ENCODE measurements at places on chromosomes 1 and 21.

- DNase-seq = no peak
Measured at GRCh38 chr1:212281590-212281989, 3.6 kb upstream of the PPP2R5A start.

- no peak for DNase-seq
Measured at GRCh38 chr1:183287191-183287675, 101.2 kb downstream of the LAMC2 start.

- DNase-seq = no peak
Measured at GRCh38 chr1:30596891-30597290, 126.5 kb downstream of the MATN1 start.

DNA sequence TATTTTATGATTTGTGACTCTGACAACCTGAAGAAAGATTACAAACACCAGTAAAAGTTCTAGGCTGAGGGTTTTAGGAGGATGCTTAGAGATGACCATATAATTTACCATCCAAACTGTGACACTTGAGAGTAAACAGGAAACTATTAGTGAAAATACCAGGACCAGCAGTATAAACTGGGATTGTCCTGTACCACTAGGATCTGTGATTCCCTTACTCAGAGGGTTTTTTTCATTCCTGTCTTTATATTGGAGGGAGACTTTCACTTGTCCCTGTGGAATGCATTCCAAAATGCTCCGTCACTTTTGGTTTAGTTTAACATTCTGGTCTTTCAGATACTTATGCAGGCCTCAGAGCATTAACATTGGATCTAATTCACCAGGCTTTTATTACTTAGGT is 482.9 kb downstream of the PTBP2 start:
- no peak for DNase-seq

DNA sequence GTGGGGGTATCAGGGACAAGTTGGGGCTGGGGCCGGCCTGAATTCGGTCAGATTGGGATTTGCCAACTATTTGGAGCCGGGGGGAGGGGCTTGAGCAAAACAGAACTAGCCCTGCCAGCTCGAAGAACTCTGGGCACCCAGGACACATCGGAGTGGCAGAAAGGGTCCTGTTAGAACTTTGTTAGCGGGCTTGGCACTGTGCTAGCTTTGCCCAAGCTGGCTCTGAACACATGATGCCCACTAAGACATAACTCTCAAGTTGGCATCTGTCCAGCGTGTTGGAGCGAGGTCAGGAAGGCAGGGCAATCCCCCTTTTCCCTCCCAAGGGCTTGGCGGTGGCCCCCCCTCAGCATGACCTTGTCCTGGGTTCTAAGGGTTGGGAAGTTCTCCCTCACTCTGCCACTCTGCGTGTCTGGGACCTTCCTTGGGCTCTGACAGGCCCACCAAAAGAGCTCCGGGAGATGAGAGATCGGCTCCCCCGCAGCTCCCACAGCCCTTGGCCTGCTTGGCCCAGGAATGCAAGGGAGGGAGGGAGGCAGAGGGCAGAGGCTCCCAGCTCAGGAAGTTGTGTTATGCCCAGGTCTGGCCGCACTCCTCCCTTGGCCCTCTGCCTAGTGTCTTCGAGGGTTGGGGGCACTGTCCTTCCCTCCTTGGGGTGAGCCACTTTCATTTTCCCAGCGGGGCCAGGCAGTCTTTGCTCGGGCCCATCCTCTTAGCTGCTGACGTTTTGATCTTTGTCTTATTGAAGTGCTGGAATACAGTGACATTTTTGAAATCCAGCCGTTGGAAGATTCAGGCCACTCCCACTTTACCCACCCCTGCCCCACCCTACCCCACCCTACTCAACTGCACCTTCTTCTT is 1.2 kb downstream of the LMNA start:
- DNase-seq = no peak

DNA sequence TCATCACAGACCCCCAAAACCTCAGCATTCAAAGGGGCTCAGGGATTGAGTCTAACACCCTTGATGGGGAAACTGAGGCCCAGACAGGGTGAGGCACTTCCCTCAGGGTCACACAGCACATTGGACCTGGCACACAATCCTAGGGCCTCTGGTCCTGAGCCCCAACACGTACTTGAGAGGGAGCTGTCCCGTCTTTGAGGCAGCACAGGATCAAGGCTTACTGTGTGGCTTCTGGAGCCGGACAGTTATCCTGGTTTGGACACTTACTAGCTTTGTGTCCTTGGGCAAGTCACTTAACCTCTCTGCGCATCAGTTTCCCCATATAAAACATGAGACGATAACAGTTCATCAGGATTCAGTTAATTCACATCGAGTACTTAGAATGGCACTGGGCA is 26.5 kb downstream of the RUNX3 start:
- DNase-seq = no peak

- DNase-seq = no peak
Measured at GRCh38 chr1:1625824-1626206, 6.2 kb upstream of the MMP23B start.

DNA sequence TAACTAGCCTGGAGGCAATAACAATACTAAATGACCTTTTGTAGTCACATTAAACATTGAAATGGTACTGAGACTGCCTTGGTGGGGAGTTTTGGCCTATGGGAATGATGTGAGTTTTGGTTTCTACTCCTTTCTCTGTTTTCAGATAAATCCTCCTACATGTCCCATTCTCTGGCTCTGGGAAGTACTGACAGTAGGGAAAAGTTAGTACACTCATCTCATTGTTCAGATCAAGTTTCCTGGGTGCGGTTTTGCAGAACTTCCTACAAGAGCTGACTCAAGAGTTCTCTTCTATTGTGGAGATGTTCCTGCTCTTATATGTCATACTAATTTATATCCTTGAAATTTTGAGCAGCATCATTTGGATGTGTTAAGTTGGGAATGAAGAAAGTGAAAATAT is 74.2 kb upstream of the MACF1 start:
- DNase-seq = no peak

DNA sequence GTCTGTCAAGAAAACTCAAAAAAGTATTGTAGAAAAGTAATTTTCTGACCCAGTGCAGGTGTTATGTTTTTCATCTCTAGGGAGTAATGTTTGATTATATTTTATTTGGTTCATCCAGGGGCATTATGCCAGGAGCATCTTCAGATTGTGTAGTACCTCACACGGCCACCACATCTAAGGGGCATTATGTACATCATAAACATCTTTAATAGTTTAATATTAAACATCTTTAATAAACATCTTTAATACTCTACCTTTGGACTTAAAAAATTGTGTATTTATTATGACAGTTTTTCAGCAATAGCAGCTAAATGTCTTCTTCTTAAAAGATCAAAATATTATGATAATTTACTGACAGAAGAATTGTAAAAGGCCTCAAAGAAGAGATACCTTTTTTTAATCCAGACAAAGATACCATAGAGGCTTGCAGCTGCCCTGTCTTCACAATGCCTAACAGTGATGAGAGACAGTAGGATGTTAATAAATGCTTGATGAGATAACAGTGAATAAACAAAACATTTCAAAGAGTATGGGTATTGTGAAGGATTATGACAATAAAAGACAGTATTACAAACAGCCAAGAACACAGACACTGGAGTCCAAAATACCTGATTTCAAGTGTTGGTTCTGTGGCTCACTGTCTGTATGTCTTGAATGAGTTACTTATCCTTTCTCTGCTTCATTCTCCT is 240.9 kb upstream of the ADGRL2 start:
- DNase-seq = no peak

DNA sequence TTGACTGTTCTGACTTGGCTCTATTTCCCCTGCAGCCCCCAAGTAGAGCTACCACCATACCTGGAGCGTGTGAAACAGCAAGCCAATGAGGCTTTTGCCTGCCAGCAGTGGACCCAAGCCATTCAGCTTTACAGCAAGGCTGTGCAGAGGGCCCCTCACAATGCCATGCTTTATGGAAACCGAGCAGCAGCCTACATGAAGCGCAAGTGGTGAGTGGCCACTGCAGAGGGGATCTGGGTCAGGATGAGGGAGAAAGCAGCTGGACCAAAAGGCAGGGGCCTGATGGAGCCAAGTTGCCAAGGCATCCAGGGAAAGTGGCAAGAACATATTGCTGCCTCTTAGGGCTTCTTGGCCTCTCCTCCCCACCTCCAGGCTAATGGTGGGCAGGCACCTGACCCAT is 24.1 kb upstream of the TMEM222 start:
- no peak for DNase-seq

DNA sequence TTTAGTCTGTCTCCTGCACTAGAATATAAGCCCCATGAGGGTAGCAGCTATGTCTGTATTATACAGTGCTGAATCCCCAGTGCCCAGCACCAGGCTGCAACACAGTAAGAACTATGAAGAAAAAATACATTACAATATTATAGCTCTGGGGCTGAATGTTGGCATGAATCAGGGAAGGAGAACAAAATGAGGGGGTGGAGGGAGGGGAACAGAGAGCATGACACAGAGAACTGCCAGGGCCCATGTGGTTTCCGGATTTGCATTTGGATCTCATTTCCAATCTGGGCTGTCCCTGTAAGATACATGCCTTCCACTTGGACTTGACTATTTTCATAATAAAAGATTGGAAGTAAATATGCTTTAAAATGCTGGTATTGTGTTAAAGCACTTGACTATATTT is 35.8 kb downstream of the C1orf198 start:
- DNase-seq = no peak

GRCh38 chr1:3504822-3505153 is 50.3 kb downstream of the ARHGEF16 start:
- no peak for DNase-seq

GRCh38 chr1:75727571-75727970 is 3.1 kb downstream of the ACADM start:
- DNase-seq = no peak

DNA sequence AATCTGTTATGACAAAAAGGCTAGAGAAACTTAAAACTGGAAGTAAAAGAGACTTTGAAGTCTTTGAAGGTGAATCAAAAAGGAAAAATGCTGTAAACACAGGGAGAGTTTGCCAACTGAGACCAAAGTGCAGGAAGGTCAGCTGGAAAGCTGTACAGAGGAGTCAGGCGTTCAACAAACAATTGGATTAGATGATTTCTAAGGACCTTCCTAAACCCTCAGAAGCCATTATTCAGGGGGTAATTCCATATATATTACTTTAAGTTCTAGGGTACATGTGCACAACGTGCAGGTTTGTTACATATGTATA is 156.8 kb downstream of the ZBTB18 start:
- no peak for DNase-seq

GRCh38 chr1:110135246-110135645 is 15.0 kb upstream of the SLC6A17 start:
- DNase-seq = no peak

- DNase-seq = no peak
Measured at GRCh38 chr1:75712306-75712705, 12.2 kb upstream of the ACADM start.

GRCh38 chr1:170674986-170675385 is 11.1 kb downstream of the PRRX1 start:
- no peak for DNase-seq

DNA sequence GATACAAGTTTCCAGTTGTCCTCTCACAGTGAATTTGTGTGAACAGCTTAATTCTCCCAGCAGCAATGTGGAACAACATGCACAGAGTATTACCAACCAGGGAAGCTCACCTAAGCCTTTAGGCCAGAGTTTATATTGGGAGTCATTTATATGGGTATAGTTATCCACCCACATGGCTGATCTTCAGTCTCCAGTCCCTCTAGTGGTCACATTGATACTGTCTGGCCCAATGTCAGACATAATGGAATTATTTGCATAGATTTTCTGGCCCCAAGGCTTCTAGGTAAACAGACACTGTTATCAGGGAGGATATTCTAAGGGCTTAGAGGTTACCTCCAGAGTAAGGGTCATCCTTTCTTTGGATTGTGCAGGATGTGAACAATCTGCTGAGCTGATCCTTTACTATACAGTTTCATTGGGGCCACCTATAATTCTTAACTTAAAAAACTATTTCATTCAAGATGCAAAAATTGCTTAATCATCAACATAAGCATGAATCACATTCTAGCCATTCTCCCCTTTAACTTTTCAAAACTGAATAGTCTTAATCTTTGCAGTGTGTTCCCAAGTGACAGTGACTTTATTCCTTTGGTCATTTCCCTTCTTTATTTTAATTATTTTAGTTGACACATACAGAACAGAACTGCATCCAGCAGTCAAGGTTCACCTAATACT is 210.9 kb downstream of the LTN1 start:
- no peak for DNase-seq

GRCh38 chr1:89670163-89670562 is 37.2 kb downstream of the LRRC8C start:
- DNase-seq = no peak

DNA sequence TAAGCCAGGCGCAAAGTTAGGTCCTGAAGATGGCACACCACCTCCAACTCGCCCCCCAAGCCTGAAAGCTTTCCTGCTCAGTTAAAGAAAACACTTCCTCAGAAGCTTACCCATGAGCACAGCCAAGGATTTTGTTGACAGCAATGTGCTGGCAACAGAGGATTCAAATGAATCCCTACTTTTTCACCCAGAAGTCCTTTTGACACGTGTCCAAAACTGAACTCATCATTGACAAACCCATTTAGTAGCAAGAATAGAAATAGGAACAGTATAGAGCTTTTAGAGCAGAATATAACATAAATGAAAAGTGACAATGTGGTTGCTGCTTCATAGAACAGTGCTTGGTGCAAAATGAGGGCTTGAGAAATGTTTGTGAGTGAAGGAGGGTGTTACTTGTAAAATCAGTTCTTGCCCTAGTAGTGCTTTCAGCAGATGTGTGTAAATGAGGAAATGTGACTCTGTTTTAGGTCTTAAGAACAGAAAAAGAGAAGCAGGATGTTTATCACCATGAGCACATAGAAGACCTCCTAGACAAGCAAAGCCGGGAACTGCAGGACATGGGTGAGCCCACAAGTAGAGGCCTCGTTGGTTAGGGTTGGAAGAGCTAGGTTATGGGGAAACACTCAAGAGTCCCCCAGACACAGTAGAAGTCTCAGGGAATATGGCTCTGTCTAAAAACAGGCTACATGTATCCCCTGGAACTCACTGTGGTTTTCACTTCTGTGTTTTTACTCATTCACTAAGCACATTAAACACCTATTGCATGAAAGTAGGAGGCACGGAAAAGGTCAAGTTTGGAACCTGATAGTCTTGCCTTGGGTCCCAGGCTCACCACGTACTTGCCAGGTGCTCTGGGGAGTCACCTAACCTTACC is 48.6 kb upstream of the TMEM125 start:
- DNase-seq = no peak

- DNase-seq = no peak
Measured at GRCh38 chr1:175757381-175758015, 14.1 kb upstream of the TNR start.

DNA sequence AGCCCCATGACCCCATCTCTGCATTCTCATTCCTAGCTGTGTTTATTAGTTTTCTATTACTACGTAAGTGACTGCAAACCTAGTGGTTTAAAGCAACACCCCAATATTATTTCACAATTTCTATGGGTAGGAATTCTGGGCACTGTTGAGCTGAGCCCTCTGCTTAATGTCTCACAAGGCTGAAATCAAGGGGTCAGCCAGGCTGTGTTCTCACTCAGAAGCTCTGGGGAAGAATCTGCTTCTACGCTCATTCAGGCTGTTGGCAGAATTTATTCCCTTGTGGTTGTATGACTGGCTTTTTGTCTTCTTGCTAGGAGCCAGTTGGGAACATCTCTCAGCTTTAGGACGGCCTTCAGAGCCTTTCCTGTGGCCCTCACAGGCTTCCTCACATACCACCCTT is 181.0 kb downstream of the GIPC2 start:
- DNase-seq = no peak

All from stimulated activated CD8-positive, alpha-beta memory T cell treated with anti-CD3 and anti-CD28 coated beads, Interleukin-7, amount 100 ng/mL, for 1 hour (primary cell).